ENCODE measurements at places on chromosomes 7 and 10. TPM values are rescaled to one million over a fixed set of nuclear protein-coding genes. Genes with fewer than 3 reads are reported as not detected.

Gene VDAC2
- total RNA-seq, result 144 TPM

Gene RBM20
- total RNA-seq, result 23.3 TPM

Gene FAM170B
- total RNA-seq, result not detected

Gene SPDYE9
- 0.18 TPM for total RNA-seq

Gene STAG3
- total RNA-seq, result 1.4 TPM

Gene ZNF117
- total RNA-seq, result 42.3 TPM

Gene OR2A1
- total RNA-seq, result 0.27 TPM

Gene FFAR4
- not detected for total RNA-seq

Gene TMEM196
- total RNA-seq, result not detected

Gene ZNF138
- 16.1 TPM for total RNA-seq

Gene GNGT1
- not detected for total RNA-seq

Gene BAZ1B
- total RNA-seq, result 77.8 TPM

Gene MYH16
- total RNA-seq, result not detected

Gene AKR1C3
- total RNA-seq, result 1.3 TPM

Gene SPDYE18
- total RNA-seq, result 0.89 TPM

Gene TSPAN12
- total RNA-seq, result 7.4 TPM

Gene REPIN1
- 148 TPM for total RNA-seq

Gene MGAM2
- 0.18 TPM for total RNA-seq

Gene AGAP4
- 40.7 TPM for total RNA-seq

Gene VAX1
- total RNA-seq, result not detected

Gene KCP
- total RNA-seq, result 22.5 TPM

Gene AKR1C4
- total RNA-seq, result not detected

Gene CYP3A5
- total RNA-seq, result 9.2 TPM

Gene PPP1R3A
- not detected for total RNA-seq

Gene MNX1
- total RNA-seq, result not detected

Gene SORCS1
- total RNA-seq, result 1.1 TPM

Gene SIRT1
- total RNA-seq, result 25.2 TPM

Gene GPR37
- 5.0 TPM for total RNA-seq

Gene TMEM225B
- 2.5 TPM for total RNA-seq

Gene GHRHR
- not detected for total RNA-seq

Data from mesothelial cell of epicardium (in vitro differentiated cells).